ENCODE measurements at places on chromosomes 2 and 18. TPM values are rescaled to one million over a fixed set of nuclear protein-coding genes. Genes with fewer than 3 reads are reported as not detected.

Gene NMS
- total RNA-seq, result not detected

Gene COLEC11
- total RNA-seq, result 0.38 TPM

Gene GREB1L
- not detected for total RNA-seq

Gene IL36G
- total RNA-seq, result not detected

Gene SMIM21
- not detected for total RNA-seq

Gene LYG1
- total RNA-seq, result 0.86 TPM

Gene CD8A
- 433 TPM for total RNA-seq

Gene HOXD3
- total RNA-seq, result not detected

Gene HAAO
- total RNA-seq, result 0.38 TPM

Gene SERPINB7
- total RNA-seq, result not detected

Gene GPBAR1
- 0.29 TPM for total RNA-seq

Measured in activated CD8-positive, alpha-beta memory T cell treated with anti-CD3 and anti-CD28 coated beads for 36 hours (primary cell).